ENCODE measurements at places on chromosomes 2 and 18.

DNA sequence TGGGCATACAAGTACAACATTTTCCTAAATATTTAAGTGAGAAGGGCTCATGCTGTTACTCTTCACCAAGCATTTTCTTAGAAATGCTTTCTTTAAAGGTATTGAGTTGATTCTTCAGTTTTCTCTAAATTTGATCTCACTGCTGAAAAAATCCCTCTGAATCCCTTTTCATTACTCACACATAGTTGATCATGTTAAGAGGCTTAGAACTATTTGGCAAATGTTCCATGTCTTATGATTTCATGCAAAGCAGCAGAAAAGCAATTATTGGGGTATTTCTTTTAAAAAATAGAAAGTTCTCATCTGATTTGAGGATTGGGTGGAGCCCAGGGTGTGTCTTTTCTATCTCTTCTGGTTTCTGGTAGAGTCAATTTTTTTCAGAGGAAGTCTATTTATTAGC is 1079.8 kb upstream of the ZEB2 start:
- DNase-seq, result no peak

- DNase-seq, result no peak
Observed at GRCh38 chr18:45340884-45341283, 274.4 kb upstream of the SLC14A2 start.

DNA sequence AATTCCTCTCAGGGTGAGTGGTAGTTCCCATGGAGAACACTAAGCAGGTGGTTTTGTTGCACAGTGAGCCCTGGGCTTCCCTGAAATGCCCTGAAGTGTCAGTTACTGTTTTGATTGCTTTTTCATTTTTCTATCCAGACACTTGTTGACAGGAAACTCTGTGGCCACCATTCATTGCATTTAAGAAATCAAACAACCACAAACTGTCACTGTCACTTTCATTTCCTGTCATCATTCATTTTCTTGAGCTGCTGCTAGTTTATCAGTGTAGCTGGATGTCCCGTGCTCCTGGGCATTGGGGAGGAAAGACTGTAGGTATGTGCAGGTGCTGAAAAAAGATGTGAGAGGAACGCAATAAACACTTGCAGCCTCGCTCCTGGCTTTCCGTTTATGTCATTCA is 891.6 kb upstream of the ZEB2 start:
- no peak for DNase-seq

- no peak for DNase-seq
Observed at GRCh38 chr18:8326763-8327394, 282.4 kb upstream of the RAB12 start.

- DNase-seq, result no peak
Observed at GRCh38 chr2:7792031-7792651, 874.9 kb downstream of the RNF144A start.

- no peak for DNase-seq
Observed at GRCh38 chr2:28506112-28506910, 10.5 kb downstream of the PLB1 start.

GRCh38 chr2:218745160-218745558 is 34.5 kb downstream of the TTLL4 start:
- DNase-seq, result no peak

DNA sequence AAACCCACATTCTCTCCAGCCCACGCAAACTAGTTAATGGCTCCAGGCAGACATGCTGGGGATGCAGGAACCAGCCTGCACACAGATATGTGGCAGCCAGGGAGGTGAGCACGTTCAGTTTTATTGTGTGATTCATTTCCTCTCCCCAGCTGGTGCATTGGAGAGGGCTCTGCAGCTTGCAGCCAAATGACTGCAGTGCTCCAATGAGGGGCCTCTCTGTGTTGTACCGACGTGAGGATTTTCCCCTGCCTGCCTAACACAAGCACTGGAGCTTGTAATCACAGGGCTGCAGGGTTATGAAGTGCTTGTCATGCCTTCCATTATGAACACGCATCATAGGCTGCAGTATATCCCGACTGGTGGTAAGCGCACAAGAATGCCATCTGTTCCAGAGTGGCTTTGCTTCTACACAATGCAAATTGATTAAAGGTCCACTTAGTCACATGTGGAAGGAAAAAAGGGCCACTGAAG is 92.3 kb upstream of the THUMPD2 start:
- peak; percentile 66 for DNase-seq

GRCh38 chr18:58355243-58355642 is 273.6 kb downstream of the ALPK2 start:
- DNase-seq, result no peak

GRCh38 chr2:33660416-33661123 is 61.5 kb upstream of the FAM98A start:
- DNase-seq, result no peak

DNA sequence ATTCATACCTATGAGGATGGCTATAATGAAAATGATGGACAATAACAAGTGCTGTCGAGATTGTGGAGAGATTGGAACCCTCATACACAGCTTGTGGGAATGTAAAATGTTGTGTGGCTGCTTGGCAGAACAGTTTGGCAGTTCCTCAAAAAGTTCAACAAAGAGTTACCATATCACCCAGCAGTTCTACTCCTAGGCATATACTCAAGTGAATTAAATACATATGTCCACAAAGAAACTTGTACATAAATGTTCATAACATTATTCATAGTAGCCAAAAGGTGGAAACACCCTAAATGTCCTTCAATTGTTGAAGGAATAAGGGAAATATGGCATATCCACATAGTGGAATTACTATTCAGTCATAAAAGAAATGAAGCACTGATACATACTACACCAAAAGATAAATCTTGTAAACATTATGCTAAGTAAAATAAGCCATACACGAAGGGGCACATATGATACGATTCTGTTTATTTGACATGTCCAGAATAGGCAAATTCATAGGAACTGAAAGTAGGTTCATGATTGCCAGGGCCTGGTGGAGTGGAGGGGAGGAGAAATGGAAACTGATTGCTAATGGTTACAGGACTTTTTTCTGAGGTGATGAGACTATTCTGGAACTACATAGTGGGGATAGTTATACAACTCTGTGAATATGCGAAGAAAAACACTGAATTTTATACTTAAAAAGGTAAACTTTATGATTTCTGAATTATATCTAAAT is 92.1 kb downstream of the ADAM23 start:
- no peak for DNase-seq

DNA sequence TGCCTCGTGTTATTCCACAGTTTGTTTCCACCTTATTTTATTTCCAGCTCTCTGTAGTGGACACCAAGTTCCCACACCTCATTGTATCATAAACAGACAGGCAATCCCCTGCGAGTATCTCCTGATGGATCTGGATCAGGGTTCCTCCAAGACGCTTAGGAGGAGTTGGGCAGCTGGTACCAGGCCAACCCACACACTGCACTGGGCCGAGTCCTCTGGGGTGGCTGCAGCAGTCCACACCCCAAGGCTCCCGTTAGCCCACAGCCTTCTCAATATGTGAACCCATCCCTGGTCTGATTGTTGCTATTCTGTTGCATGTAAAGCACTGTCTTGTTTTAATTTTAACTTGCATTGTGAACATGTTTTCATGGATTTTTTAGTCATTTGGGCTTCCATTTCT is 178.8 kb upstream of the RAB6C start:
- DNase-seq, result no peak

- DNase-seq, result no peak
Observed at GRCh38 chr2:113227698-113228097, 51.0 kb downstream of the PAX8 start.

- no peak for DNase-seq
Observed at GRCh38 chr2:27025281-27025800, 7.4 kb upstream of the TMEM214 start.

GRCh38 chr2:119809339-119810048 is 49.8 kb downstream of the PTPN4 start:
- no peak for DNase-seq

DNA sequence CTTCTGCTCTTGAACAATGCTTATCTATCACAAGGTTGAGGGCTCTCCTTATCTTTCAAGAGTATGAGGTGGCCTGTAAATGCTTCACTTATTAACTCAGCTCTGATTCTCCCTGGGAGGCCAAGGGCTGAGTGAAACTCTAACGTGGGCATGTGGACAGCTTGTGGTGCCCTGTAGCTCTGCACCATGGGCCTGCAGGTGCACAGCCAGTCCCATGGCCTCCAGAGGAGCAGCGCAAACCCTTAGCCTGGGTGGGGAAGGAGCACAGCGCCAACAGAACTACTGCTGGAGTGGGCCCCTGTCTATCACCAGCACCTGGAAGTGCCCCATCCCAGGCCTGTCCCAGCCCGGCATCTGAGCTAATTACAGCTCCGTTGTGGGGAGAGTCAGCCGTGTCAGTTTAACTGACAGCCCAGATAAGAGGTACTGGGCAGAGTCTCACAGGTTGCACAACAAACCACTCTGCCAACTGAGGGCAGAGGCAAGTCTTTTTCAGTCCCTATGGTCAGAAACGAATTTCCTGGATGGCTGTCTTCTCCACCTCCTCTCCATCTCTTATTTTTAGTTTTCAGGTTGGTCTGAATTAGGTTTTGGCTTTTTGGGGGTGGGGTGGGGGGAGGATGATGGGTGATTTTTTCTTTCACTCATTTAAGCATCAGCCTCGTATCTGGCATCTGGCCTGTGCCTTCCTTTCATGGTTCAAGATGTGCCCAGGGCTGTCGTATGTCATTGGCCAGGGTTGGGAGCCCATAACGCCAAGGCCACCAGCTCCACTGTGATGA is 219.5 kb downstream of the BCL2 start:
- DNase-seq, result no peak

DNA sequence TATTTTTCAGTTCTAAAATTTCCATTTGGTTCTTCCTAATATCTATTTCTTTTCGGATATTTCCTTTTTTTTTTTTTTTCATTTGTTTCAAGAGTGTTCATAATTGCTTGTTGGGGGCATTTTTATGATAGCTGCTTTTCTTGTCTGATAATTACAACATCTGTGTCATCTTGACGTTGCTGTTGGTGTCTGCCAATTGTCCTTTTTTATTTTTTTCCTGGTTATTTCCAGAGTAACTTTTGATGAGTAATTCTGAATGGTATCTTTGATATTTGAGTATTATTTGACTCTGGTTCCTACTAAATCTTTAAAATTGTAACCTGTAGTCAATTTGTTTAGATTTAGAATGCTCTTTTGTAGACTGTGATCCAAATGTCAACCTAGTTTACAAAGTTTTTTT is 51.3 kb upstream of the CHRNA1 start:
- no peak for DNase-seq

DNA sequence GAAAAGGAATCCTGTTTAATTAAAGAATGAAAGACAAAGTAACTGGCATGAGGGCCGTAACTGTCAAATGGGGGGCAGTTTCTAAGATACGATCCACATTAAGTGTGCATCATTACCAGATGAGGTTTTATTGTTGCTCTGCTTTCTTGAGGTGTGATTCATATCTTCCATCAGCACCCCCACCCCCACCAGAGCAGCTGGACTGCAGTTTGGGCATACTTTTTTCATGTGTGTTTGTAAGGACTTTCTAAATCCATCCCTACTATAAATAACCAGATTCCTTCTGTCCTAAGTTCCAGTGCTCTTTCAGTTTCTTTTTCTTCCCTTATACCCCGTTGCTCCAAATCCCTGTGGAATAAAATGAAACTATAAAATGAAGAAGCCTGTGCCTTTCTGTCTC is 142.1 kb downstream of the CDCA7 start:
- DNase-seq, result no peak

- no peak for DNase-seq
Observed at GRCh38 chr2:28438532-28439063, 45.9 kb downstream of the FOSL2 start.

DNA sequence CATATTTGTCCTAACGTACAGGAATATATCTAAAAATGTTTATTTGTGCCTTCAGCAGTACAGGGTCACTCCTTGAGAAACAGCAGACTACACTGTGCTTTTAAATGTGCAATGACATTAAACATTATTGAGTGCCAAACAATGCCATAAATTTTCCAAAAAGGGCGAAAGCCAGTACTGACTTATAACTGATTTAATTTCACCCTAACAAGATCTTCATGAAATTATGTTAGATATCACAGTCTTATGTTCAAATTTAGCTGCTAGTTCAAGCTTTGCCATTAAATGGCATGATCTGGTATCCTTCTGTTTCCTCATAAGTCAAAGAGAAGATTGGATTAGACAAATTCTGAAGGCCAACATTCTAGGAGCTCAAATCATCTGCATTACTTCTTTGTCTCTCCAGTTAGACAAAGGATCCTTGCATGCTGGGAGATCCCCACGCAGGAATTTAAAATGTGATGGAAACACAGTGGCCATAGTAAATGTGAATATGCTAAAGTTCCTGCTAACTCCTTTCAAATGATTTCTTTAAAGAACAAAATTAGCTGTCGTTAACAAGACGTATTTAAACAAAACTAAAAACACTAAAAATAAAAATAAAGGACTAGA is 129.3 kb upstream of the STON1 start:
- DNase-seq, result no peak

DNA sequence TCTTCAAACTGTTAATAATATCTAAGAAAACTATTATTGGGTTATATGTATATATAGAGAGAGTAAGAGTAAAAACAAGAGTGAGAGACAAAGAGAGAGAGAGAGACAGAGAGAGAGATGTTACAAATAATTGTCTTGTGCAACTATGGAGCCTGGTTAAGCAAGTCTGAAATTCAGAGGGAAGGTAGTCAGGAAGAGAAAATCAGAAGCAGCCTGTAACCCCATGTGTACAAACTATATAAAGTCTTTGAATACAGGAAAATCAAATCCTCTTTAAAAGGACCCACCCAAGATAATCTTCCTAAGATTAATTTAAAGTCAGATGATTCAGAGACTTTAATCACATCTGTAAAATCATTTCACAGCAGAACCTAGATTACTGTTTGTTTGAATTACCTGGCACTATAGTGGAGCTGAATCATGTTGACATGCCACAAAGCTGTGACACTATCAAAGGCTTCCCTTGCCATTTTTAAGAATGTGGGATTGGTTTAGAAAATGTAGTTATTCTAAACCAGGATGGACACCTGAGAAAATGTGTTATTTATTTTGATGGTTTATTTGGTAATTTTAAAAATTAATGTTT is 301.7 kb upstream of the FSIP2 start:
- no peak for DNase-seq

GRCh38 chr2:236367506-236368289 is 103.5 kb upstream of the ASB18 start:
- no peak for DNase-seq

- no peak for DNase-seq
Observed at GRCh38 chr2:192026825-192027120, 168.0 kb downstream of the TMEFF2 start.

- DNase-seq, result no peak
Observed at GRCh38 chr18:76953583-76954233, 131.4 kb downstream of the ZNF236 start.

DNA sequence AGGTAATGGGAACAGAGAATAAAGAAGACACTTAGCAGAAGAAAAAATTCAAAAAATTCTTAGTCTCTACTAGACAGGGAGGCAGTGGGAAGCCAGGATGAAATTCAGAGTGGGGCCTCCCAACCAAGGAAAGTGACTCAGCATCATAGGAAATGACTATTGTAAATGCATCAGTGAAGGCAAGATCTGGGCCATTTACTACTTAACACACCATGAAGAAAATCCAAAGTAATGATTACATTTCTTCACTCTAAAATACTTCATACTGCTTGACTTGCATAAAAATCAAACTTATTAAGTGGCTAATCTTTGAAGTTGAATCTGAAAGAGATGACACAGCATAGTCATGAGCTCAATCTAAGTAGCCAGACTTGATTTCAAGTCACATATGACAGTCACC is 405.8 kb upstream of the SLC39A10 start:
- DNase-seq, result no peak

Data from RWPE2 (cell line).